ENCODE measurements at places on chromosomes 7 and 10. TPM values are rescaled to one million over a fixed set of nuclear protein-coding genes. Genes with fewer than 3 reads are reported as not detected.

The PIP gene
- not detected for total RNA-seq

DNA sequence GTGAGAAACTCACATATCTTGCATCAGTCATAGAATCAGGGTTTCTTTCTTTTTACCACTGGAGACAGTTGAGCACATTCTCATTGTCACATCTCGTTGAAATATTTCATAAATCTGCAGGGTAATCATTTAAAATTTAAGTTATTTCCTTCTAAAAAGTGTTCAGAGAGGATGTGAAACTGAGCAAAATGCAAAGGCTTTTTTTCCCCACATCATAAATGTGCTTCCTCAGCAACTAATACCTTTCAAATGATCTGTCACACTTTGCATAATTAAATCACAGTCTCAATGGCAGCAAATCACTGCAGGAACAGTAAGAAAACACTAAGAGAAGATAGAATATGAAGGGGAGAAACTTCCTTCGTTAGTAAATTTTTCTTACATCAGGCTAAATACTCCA is 187.5 kb downstream of the EVX1 start:
- H3K4me3 ChIP-seq, result no peak overlapping the region
- no peak overlapping the region for H3K27ac ChIP-seq
- H3K36me3 ChIP-seq, result no peaks in the 10 kb centered on the region
- H3K27me3 ChIP-seq, result peaks cover 29% of the 10 kb centered on the region
- DNase-seq, result no peak

GRCh38 chr7:151851782-151852181 is 25.1 kb downstream of the PRKAG2 start:
- H3K36me3 ChIP-seq, result no peaks in the 10 kb centered on the region
- H3K27ac ChIP-seq, result no peak overlapping the region
- peak overlapping the region; percentile 61 for H3K4me3 ChIP-seq
- no peak for DNase-seq

DNA sequence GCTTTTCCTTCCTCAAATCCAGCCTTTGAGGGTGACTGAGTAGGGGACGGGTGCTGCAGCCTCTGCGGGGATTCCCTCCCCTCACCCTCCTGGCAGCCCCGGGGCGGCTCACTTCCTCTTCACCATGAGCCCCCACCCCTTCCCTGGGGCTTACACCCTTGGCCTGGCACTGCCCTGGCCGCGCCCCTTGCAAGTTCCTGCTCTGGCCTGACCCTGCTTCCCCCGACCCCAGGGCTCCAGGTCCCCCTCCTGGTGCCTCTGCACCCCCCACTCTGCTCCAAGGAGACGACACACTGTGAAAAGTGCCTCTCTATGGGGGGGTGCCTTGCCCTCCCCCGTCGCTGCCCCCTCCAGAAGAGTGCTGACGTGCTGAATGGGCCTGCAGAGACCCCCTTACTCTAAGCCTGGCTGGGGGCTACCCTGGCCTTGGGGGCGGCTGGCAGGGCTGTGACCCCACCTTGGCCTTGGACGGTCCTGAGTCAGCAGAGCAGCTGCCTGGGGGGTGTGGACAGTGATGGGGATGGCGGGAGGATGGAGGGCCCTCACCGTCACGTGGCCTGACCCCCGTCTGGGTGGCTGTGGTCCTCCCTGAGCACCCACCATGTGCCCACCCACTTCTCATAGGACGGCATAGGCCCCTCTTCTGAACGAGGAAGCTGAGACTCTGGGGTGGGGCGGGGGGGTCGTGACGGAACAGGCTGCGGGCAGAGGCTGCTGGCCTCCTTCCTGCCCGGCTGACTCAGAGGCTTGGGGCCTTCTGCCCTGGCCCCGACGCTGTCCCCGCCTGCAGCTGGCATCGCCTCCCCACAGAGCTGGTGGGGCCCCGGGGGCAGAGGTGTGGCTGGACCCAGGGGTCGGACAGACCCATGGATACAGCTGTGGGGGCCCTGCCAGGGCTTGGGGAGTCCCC is 9.8 kb downstream of the LFNG start:
- no peaks in the 10 kb centered on the region for H3K27me3 ChIP-seq
- no peaks in the 10 kb centered on the region for H3K36me3 ChIP-seq
- H3K4me1 ChIP-seq, result peaks cover 66% of the 10 kb centered on the region

GRCh38 chr10:121485436-121486139 is 112.7 kb downstream of the FGFR2 start:
- H3K27ac ChIP-seq, result no peak overlapping the region
- DNase-seq, result no peak
- no peaks in the 10 kb centered on the region for H3K36me3 ChIP-seq
- no peak overlapping the region for H3K4me3 ChIP-seq
- no peaks in the 10 kb centered on the region for H3K4me1 ChIP-seq

DNA sequence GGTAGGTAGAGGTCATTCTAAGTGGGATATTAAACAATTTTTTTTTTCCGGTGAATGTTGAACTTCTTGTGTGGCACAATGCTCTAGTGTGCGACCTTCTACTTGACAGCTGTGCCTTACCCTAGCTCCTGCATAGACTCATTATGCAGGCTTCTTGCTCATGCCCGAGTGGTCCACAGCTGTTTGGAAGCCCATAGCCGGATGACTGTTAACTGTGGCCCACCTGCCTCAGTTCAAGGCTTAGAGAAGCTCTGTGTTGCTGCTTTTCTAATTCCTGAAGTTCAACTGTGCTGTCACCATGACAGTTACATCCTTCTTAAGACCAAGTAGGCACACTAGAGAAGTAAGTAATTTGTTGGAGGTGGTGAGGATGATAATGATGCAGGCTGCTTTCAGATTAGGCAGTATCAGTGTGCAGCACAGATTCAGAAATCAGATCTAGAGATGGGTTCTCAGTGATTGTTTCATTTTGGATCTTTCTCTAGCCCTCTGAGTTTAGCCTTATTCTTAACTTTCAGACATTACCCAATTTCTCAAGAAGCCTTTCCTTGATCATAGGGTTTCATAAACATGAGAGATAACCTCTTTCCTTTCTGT is 278.4 kb downstream of the PHF14 start:
- DNase-seq, result no peak
- H3K27me3 ChIP-seq, result no peaks in the 10 kb centered on the region
- H3K4me3 ChIP-seq, result no peak overlapping the region
- H3K4me1 ChIP-seq, result no peaks in the 10 kb centered on the region

GRCh38 chr7:44172803-44173424 is 16.3 kb downstream of the GCK start:
- no peak overlapping the region for H3K4me3 ChIP-seq
- DNase-seq, result no peak
- peaks cover 3% of the 10 kb centered on the region for H3K27me3 ChIP-seq

DNA sequence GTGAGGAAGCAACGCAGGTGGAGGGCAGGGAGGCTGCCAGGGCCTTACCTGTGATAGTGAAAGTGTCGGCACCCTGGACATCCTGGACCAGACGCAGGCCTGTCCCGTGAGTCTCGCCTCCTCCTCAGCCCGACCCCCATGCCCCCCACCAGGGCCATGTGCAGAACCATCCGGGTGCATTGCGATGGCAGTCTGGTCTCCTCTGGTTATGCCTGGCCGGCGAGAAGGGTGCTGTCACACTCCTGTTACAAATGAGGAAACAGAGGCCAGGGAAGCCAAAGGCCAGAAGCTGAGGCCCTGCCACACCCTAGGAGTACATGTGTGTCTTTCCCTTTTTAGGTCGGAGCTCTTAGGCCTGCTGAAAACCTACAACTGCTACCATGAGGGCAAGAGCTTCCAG is 7.2 kb downstream of the DEPP1 start:
- peaks cover 16% of the 10 kb centered on the region for H3K4me1 ChIP-seq
- no peak overlapping the region for H3K27ac ChIP-seq
- no peak overlapping the region for H3K4me3 ChIP-seq
- DNase-seq, result no peak

DNA sequence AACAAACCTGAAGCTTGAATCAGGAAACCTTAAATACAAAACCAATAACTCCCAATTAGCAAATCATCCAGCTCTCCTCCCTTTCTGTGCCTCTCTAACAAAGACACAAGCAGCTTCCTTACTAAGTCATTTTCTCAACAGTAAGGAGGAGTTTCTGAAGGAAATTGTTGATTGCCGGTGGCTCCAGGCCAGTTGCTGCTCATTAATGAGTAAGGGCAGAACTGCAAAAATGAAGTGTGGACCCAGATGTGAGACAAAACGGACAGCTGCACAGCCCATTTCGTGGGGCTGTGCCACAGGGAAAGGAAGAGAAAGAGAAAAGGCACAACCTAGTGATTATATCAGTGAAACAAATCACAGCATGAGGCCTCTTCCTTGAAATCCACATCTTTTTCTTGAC is 42.8 kb upstream of the RHOBTB1 start:
- no peak overlapping the region for H3K27ac ChIP-seq
- DNase-seq, result no peak
- no peaks in the 10 kb centered on the region for H3K4me1 ChIP-seq

DNA sequence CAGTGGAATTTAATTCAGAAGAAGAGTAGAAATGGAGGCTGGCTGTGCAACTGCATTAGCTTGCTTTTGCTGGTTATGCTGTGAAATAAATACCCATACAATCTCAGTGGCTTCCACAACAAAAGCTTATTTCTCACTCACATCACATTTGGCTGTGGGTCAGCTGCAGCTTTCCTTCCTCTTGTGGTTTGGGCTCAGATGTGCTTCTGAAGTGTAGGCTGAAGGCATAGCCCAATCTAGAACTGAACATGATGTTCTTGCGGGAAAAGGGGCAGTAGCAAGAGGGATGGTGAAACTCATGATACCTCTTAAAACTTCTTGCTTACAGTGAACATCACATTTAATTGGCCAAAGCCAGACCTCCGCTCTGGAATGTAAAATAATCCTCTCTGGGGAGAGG is 119.9 kb downstream of the HECW1 start:
- no peaks in the 10 kb centered on the region for H3K4me1 ChIP-seq
- no peak overlapping the region for H3K27ac ChIP-seq
- no peaks in the 10 kb centered on the region for H3K36me3 ChIP-seq
- no peak for DNase-seq
- peaks cover 21% of the 10 kb centered on the region for H3K27me3 ChIP-seq
